ENCODE measurements at places on chromosomes 1 and 21. TPM values are rescaled to one million over a fixed set of nuclear protein-coding genes. Genes with fewer than 3 reads are reported as not detected.
A peak's percentile ranks its signal among the peaks of the same experiment; 100 is the strongest.

Gene VWA5B1
- total RNA-seq: 0.05 TPM

Gene MNDA
- 21.6 TPM for total RNA-seq

DNA sequence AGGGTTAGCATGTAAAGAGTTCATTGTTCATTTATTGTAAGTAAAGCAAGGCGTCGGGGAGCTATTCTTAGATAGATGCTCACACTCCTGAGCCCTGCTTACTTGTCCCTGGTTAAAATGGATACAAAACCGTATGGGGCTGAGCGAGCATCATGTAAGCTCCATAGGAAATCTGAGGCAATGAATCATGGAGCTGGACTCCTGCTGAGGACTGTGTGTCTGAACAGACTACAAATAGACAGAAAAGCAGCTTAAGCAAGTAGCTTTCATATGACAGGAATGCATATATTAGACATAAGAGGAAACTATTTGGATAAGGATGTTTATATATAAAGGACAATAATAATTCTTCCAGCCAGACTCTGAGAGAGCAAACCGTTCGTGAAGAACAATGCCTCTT, 604.9 kb upstream of the PTBP2 start:
- H3K4me1 ChIP-seq: no peaks in the 10 kb centered on the region
- H3K27ac ChIP-seq: no peak overlapping the region
- no peaks in the 10 kb centered on the region for H3K27me3 ChIP-seq
- no peak for DNase-seq

GRCh38 chr1:175895966-175896365, 152.6 kb upstream of the TNR start:
- no peak for DNase-seq
- no peak overlapping the region for H3K27ac ChIP-seq
- H3K27me3 ChIP-seq: no peaks in the 10 kb centered on the region
- no peaks in the 10 kb centered on the region for H3K4me1 ChIP-seq

DNA sequence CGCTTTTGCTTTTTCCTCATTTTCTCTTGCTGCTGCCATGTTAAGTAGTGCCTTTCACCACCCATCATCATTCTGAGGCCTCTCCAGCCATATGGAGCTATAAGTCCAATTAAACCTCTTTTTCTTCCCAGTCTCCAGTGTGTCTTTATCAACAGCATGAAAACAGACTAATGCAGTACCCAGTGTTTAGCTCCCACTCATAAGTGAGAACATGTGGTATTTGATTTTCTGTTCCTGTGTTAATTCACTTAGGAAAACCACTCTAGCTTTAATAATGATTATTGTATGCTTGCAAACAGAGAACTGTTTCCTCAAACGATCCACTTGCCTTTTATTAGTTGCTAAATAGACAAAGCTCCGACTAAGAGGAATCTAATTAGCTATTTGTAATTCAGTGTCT, 43.3 kb downstream of the IL23R start:
- no peaks in the 10 kb centered on the region for H3K36me3 ChIP-seq
- peaks cover 6% of the 10 kb centered on the region for H3K4me1 ChIP-seq
- no peak overlapping the region for H3K27ac ChIP-seq

GRCh38 chr1:14215151-14215550, 383.3 kb upstream of the KAZN start:
- H3K4me1 ChIP-seq: no peaks in the 10 kb centered on the region
- no peaks in the 10 kb centered on the region for H3K27me3 ChIP-seq
- no peak overlapping the region for H3K27ac ChIP-seq
- no peaks in the 10 kb centered on the region for H3K36me3 ChIP-seq

DNA sequence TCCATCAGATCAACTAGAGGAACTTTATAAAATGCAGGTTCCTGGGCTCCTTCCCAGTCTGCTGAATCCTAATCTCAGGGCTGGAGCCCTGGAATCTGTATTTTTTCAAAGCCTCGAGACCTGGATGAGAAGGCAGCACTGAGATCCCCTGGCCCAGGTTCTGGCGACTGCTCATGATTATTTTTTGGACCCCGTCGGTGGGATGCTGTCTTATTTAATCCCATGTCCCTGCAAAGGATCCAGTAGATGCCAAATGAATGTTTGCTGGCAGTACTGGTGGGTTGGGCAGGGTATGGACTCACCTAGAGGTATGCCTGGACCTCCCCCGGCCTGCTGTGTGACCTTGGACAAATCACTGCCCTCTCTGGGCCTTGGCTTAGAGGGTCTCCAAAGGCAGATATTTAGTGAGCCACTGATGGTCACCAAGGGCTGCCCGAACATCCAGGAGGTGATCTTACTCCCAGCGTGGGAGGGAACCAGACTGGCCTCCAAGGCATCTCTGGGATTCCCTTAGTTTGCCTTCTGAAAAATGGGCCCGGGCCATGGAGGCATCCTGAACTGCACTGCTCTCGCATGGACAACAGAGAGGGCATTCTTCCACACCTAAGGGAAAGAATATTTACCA, 91.6 kb upstream of the RUNX3 start:
- peaks cover 100% of the 10 kb centered on the region for H3K4me1 ChIP-seq
- no peaks in the 10 kb centered on the region for H3K36me3 ChIP-seq
- DNase-seq: no peak
- peak overlapping the region; percentile 70 for H3K27ac ChIP-seq
- H3K4me3 ChIP-seq: no peak overlapping the region

- H3K27me3 ChIP-seq: no peaks in the 10 kb centered on the region
- H3K36me3 ChIP-seq: no peaks in the 10 kb centered on the region
- H3K4me1 ChIP-seq: peaks cover 4% of the 10 kb centered on the region
- no peak for DNase-seq
- H3K27ac ChIP-seq: no peak overlapping the region
- no peak overlapping the region for H3K4me3 ChIP-seq
Observed at GRCh38 chr1:89974696-89975470, 20.0 kb upstream of the ZNF326 start.

DNA sequence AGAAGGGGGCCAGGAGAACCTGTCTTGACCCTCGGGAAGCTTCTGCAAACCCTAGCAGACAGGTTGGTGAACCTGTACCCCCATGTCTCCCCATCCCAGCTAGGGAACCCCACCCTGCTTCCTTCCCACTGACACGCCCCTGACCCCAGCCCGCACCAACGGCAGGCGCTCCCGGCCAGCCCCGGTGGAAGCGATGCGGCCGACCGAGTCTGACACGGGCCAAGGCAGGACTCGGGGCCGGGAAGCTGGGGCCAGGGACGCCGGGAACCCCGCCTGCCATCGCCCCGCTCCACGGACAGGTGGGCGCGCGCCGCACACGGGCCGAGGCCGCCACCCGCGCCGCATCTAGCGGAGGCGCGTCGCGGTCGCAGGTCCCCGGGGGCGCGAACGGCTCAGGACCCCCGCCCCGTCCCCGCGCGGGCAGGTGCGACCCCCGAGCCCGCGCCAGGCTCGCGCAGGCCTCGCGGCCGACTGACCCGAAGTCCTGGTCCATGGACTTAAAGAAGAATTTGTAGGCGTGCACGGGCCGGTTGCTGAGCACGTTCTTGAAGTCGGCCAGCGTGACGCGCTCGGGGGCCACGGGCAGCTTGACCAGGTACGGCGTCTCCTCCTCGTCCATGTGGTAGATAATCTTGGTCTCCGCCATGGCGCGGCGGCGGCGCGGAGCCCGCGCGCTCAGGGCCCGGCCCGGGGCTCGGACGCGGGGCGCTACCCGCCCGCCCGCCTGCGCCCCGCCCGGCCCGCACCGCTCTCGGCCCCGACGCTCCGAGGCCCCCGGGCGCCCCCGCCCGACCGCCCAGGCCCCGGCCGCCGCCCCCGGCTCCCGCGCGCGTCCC, 580 bp downstream of the DVL1 start:
- H3K27me3 ChIP-seq: peaks cover 36% of the 10 kb centered on the region
- no peak overlapping the region for H3K27ac ChIP-seq
- no peaks in the 10 kb centered on the region for H3K4me1 ChIP-seq
- H3K4me3 ChIP-seq: peak overlapping the region; percentile 49

Gene KPRP
- total RNA-seq: not detected

DNA sequence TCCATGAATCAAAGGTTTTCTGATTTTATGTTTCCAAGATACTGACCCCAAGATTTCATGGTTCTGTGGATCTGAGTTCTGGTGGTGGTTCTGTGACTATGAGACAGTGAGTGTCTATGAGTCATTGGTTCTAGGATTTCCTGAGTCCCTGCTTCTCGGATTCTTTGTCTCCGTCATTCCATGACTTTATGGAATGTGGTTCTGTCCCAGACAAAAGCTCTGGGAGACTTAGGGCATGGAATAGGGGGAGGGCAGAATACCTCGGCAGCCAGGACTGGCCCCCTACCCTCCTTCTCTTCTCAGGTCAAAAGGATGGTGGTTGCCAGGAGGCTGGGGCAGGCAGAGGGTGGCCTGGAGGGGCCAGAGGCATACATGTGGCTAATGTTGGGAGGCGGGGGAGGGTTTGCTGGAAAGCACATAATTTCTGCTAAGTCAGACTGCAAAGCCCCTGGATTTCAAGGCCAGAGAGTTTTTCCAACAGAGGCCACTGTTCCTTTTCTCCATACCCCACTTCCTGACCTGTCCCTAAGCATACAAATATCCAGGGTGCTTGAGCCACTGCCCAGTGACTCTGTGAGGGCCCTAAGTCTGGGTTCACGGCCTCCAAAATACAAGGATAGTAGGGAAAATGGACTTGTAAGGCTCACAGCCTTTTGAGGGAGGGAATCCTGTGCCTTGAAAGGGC, 17.2 kb downstream of the CDCP2 start:
- no peak overlapping the region for H3K4me3 ChIP-seq
- no peak for DNase-seq
- no peak overlapping the region for H3K27ac ChIP-seq

Gene AMY1A
- total RNA-seq: 0.05 TPM

GRCh38 chr1:51203874-51204245, 32.2 kb upstream of the RNF11 start:
- H3K27me3 ChIP-seq: no peaks in the 10 kb centered on the region
- H3K27ac ChIP-seq: no peak overlapping the region
- no peak for DNase-seq
- no peak overlapping the region for H3K4me3 ChIP-seq
- peaks cover 4% of the 10 kb centered on the region for H3K4me1 ChIP-seq
- H3K36me3 ChIP-seq: no peaks in the 10 kb centered on the region

- H3K4me3 ChIP-seq: no peak overlapping the region
- no peaks in the 10 kb centered on the region for H3K36me3 ChIP-seq
- H3K27ac ChIP-seq: no peak overlapping the region
- DNase-seq: no peak
- peaks cover 39% of the 10 kb centered on the region for H3K27me3 ChIP-seq
Observed at GRCh38 chr1:9207086-9207485, 27.5 kb upstream of the H6PD start.

Measured in thymus (tissue), 14 donors.